ENCODE measurements at places on chromosomes 6 and 20.

- no peak for DNase-seq
Measured at GRCh38 chr6:84242265-84242664, 14.8 kb upstream of the CEP162 start.

GRCh38 chr6:134774201-134774638 is 175.7 kb downstream of the ALDH8A1 start:
- peak; percentile 59 for DNase-seq

GRCh38 chr20:15240801-15241200 is 903.4 kb upstream of the FLRT3 start:
- DNase-seq: no peak

DNA sequence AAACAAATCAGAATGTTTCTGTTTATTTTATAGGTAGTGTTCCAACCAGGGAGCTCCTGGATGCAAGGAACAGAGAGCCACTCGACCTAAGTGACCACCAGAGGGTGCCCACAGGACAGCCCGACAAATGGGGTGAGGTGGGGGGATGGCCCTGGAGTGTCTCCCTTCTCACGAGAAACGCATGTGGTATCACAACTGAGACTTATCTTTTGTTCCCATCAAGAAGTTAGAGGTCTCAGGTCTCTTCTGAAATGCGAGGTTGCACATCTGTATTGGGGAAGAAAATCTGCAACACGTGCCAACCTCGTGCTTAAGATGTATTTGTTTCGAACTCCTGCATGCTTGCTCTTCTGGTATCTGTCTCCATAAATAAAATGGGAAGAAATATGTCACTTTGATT is 104.0 kb downstream of the ISM1 start:
- DNase-seq: peak; percentile 55

DNA sequence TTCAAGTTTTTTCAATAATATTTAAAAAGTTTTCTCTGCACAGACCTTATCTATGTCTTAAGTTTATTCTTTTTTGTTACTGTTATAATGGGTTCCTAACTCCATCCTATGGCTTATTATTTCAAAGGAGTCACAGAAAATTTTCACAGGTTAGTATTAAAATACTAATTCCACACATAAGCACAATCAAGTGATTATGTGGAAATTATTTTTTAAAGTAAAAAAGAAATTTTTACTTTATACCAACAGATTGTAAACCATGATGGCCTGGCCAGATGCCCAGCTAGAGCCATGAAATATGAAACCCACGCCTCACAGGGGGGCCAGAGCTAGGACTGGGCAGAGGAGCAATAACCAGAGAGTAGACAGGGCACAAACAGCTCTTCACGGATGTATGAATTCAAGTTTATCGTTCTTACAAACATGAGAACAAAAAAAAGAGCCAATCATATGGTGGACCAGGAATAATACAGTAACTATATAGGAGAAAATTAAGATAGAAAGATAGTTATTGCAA is 34.0 kb downstream of the NUDT3 start:
- no peak for DNase-seq

DNA sequence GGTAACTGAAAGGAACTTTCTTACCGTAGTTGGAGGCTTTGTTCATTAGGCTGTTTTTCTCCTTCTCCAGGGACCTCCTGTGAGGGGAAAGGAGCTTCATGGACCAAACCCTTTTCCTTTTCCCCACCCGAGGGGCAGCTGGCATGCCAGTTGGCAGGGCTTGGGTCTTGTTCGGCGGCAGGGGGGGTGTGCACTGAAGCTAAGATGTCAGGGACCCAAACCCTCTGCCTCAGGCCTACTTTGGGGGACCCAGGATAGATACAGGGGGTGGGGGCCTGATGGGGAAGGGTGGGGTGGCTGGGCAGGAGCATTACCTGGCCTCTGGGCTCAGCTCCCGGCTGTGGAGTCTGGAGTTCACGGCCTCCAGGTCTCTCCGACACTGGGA is 14.9 kb downstream of the CCDC167 start:
- no peak for DNase-seq

- DNase-seq: no peak
Measured at GRCh38 chr6:75824160-75824559, 75.1 kb downstream of the MYO6 start.

GRCh38 chr20:47506335-47506734 is 4.6 kb downstream of the NCOA3 start:
- no peak for DNase-seq

- DNase-seq: no peak
Measured at GRCh38 chr20:39090906-39091305, 128.8 kb downstream of the DHX35 start.

GRCh38 chr6:133890711-133891148 is 1.8 kb downstream of the TCF21 start:
- DNase-seq: no peak

DNA sequence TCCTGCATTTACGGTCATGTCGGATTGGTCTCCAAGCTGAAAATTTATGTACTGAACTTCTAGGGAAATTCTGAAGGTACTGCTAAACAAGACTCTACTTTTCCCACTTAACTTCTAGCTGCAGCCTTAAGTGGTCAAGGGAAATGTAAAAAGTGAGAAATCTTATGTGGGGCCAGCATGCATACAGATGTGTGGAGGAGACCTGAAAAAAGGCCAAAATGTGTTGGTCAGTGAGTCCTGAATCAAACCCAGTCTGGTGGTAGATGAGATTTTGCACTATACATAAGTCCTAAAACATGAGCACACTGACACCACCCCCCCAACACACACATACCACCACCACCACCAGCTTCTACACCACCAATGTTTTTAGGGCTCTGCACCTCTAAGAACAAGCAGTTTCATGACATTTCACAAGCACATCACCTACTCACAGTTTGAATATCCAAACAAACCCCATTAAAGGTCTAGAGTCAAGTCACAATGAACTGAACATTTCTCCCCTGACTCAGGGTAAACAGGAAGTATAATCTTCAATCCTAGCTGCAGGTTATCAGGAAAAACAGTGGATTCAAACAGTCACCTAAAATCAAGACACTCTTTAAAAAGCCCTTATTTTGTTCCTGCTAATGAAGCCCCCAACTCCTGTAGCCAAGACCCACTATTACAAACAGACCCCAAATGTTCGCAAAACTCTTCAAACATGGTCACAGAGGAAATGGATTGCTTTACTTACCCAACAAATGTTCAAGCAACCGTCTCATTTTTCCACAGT is 1.6 kb downstream of the ZMYND8 start:
- no peak for DNase-seq

DNA sequence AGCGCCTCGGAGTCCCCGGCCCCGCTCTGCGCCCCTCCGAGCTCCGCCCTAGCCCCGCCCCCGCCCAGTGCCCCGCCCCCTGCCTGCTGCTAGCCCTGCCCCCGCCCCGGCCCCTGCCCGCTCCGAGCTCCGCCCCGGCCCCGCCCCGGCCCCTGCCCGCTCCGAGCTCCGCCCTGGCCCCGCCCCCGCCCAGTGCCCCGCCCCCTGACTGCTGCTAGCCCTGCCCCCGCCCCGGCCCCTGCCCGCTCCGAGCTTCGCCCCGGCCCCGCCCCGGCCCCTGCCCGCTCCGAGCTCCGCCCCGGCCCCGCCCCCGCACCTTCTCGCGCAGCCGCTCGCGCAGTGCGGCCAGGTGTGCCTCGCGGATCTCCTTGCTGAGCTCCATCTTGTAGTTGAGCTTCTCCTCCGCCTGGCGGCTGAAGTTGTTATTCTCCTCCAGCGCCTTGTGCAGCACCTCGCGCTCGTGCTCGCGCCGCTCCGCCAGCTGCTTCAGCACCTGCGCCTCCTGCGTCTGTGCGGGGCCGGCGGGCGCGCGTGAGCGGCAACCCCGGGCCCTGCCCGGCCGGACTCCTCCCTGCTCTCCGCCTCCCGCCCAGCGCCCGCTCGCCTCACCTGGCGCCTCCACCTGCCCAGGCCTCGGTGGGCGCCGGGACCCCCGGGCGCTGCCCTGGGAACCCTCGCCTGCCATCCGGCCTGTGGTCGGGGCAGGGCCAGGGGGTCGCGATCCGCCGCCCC is 11.3 kb downstream of the STMN3 start:
- peak; percentile 87 for DNase-seq

GRCh38 chr6:126747728-126748540 is 370.5 kb upstream of the RSPO3 start:
- DNase-seq: no peak

DNA sequence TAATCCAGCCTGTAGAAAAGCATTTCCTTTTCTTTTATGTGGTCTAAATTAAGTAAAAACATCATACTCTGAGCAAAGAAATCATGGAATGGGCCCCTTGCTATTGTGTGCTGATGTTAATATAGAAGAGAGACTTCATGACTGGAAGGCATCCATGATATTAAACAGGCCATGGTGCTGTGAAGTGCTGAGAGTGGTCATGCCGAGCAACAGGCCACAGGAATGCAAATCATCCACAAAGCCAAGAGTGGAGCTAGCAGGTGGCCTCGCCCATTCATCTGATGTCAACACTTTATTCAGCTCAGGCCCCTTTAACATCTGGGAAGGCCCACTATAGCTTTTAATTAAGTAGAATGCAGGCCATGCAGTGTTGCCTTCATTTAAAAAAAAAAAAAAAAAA is 115.2 kb upstream of the HMGCLL1 start:
- peak; percentile 30 for DNase-seq

- peak; percentile 81 for DNase-seq
Measured at GRCh38 chr20:53582574-53583351, 10.9 kb downstream of the ZNF217 start.

- no peak for DNase-seq
Measured at GRCh38 chr6:135796643-135797305, 54.7 kb upstream of the PDE7B start.

GRCh38 chr6:98484696-98485095 is 349.7 kb upstream of the POU3F2 start:
- DNase-seq: no peak

DNA sequence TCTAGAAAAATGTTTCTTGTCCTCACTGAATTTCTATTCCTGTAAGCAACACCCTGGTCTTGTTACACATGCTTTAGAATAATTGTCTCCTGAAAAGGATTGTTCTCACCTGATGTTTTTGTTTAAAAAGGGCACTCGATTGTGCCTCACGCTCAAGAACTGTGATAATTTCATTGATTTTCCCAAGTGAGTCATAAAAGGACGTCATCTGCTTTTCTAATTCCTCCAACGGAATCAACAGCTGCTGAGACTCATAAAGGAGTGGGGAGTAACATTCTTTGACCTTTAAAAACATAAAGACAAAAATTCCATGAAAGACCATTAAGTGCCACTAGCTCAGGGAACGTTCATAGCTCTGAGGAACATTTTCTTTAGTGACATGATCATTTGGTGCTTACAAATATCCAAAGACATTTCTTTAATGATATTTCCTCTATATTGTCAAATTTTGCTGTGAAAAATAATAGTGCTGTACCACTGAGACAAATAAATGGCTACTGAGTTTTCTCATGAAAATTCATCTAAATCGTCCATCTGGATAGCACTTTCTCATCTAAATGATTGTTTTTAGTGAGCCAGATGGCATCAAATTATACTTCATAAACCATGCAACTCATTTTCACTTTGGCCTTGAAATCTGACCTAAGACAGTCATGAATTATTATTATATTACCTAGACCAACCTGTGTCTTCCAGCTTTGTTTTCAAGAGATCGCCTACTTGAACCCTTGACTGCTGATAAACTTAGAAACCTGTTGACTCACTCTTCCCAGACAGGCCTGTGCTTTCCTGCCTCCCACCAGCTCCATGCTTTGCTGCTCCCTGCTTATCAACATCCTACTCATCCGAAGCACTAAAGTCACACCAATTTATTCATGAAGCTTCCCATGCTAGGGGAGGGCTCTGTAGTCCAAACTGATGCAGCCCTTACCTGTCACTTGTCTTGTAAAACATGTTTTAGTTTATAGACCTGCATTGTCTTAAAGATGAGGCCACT is 178.2 kb downstream of the SYNE1 start:
- DNase-seq: no peak

DNA sequence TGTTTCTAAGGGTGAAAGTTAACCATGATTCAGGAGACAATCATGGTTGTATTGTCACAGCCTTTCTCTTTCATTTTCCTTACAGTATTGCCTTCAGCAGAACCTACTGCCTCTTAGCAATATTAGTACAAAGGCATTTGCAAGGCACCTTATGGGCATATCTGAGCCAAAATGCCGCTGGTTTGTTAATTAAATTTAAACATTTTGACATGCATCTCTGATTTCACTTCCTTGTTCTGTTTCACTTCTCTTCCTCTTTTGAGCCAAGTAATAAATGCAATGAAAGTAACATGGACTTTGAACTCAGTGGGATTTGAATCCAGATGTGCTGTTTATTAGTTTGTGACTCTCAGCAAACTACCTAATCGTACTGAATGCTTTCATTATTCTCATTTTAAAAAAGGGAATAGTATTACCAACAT is 467.4 kb upstream of the CITED2 start:
- no peak for DNase-seq

GRCh38 chr6:146361128-146361924 is 182.3 kb upstream of the RAB32 start:
- no peak for DNase-seq

- no peak for DNase-seq
Measured at GRCh38 chr6:118578617-118579016, 30.5 kb downstream of the PLN start.

GRCh38 chr20:48298851-48299484 is 513.7 kb upstream of the SULF2 start:
- peak; percentile 86 for DNase-seq

DNA sequence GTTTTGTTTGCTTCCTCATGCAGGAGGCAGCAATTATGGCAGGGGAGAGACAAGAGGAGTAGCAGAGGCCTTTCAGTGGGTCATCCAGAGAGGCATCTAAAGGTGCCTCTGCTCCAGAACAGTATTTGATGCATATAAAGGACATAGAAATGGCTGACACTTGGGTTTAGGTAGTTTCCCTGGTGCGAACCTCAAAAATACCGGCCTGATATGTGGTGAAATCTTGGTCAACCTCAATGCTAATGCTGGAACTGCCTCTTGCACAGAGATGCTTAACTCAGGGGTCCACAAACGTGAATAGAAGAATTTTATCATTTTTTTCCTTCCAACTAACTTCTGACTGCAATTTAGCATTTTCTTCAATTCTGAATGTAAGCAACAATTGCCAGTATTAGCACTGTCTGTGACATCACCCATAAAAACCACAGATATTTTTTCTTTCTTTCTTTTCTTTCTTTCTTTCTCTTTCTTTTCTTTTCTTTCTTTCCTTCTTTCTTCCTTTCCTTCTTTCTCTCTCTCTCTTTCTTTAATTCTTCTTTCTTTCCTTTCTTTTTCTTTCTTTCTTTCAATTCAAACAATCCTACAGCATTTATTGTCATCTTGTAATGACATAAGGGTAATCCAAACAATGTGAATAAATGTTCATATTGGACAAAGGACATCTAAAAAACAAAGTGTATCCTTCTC is 180.0 kb upstream of the UST start:
- DNase-seq: no peak

GRCh38 chr6:105573138-105573537 is 170.3 kb upstream of the PREP start:
- no peak for DNase-seq

GRCh38 chr20:20096421-20096820 is 44.1 kb downstream of the CFAP61 start:
- DNase-seq: no peak

DNA sequence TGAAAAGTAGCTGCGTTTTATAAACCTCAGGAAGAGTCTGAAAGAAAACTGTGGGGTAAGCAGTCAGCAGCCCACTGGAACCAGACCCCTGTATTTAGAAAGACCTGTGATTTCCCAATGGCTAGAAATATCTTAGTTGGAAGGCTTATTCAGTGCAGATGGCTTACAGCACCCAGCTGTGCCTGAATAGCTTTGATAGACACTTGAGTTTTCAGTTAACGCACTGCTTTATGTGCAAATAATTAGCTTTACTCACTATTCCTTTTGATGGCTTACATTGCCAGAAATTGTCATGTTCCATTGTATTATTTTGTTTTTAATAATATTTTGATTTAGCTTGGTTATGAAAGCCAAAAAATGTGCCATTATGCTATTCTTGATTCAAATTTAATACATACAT is 465.3 kb upstream of the SYNCRIP start:
- no peak for DNase-seq

- no peak for DNase-seq
Measured at GRCh38 chr20:59406446-59406845, 106.0 kb downstream of the EDN3 start.

All from Caki2 (cell line).